Midbrain (tissue), 1 donor: ENCODE measurements at places on chromosomes 11 and 22.

- no peak for DNase-seq
Observed at GRCh38 chr11:107927559-107927958, 689 bp upstream of the RAB39A start.

GRCh38 chr11:60855726-60856633, at the start of gene PTGDR2:
PTGDR2 (minus strand) TSS chr11:60855950; CDS start chr11:60853722, 2,228 bp downstream.
- DNase-seq: no peak

GRCh38 chr11:33956611-33957010, 64.7 kb upstream of the LMO2 start:
- DNase-seq: no peak

DNA sequence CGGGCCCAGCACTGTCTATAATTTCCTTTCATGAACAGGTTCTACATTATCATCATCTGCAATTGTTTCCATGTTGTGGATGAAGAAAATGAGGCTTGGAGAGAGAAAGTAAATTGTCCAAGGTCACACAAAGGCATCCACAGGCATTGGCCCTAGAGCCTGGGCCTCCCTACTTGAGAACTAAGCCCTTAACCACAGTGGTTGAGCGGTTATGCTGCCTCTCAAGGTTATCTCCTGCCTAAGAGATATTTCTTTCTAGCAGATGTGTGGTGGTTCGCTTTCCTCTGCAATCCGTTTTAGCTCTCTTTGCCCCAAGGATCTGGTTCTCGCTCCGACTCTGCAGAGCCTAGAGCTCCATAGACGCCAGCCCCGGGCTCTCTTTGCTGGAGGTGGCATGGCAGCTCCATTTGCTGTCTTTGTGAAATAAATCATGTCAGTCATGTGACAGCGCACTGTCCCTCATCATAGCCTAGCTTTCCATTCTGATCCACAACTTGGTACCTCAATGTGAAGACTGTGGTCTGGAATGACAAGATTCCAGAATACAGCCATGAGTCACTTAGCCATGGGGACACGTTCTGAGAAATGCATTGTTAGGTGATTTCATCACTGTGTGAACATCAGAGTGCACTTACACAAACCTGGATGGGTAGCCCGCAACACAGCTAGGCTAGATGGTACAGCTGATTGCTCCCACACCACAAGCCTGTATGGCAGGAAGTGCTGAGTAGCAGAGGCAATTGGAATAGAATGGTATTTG, 27.2 kb downstream of the RPS6KA4 start:
- no peak for DNase-seq

DNA sequence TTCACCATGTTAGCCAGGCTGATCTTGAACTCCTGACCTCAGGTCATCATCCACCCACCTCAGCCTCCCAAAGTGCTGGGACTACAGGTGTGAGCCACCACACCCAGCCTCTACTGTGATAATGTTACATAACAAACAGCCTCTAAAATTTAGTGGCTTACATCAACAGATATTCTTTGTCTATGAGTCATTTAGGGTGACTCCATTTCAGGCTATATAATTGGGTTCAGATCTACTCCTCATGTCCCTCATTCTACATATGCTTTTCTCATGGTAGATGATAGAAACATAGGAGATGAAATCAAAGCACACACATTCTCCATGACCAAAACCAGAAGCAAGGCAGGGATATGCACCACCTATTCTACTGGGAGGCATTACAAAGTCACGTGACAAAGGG, 72.7 kb downstream of the SIK2 start:
- no peak for DNase-seq

GRCh38 chr11:62260261-62260953, 9.6 kb upstream of the SCGB2A2 start:
- no peak for DNase-seq

- no peak for DNase-seq
Observed at GRCh38 chr11:18527512-18527911, 770 bp upstream of the TSG101 start.

DNA sequence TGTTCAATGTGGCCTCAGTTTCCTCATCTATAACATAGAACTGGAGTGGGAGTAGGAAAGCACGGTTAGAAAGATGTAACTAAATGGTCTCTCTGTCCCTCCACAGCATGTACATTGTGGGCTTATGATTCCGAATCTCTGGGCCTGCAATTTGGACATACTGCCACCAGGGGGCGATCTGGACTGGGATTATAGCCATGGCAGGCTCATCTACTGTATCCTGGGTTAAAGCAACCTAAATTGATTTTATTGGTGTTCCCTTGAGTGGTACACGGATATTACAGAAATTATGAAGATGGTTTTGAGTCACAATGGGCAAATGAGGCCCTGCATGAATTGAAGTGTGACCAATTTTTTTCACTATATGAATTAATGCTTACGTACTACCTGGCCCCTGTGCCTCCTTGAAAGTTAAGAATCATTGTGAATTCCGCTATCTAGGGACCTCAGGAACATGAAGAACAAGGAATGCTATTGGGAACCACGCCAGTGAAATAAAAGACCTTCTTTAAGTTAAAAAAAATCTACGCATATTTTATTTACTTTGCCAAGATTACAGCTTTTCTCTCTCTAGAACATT, 32.9 kb downstream of the TST start:
- no peak for DNase-seq

- DNase-seq: no peak
Observed at GRCh38 chr11:132621976-132622580, 910.2 kb downstream of the OPCML start.

- DNase-seq: no peak
Observed at GRCh38 chr11:17827006-17827405, 92.4 kb downstream of the KCNC1 start.

DNA sequence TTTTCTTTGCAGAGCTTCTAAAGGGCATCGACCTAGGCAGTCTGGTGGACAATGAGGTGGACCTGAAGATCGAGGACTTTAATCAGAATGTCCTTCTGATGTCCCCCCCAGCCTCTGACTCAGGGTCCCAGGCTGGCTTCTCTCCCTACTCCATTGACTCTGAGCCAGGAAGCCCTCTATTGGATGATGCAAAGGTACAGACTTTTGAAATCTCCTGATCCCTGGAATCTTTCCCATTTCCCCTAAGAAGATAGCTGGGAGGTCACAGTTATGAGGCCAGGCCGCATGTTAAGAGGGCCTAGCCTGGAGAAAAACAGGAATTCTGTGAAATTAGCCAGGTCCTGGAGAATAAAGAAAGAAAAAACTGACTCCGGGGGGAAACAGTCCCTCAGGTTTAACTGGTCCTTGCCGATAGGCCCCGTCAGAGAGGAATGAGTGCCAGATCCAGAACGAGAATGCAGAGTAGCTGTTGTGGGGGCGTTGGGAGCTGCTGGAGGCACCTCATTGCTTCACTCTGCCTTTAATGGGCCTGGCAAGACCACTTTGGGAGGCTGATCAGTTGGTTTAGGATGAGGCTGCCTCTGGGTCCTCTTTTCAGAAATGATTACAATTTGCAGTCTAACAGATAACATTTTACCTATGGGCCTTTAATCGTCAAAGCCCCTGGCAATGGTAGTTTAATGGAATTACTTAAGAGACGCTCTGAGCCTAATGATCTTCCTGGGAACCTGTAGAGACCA, 39.2 kb downstream of the SHISA8 start:
- no peak for DNase-seq

DNA sequence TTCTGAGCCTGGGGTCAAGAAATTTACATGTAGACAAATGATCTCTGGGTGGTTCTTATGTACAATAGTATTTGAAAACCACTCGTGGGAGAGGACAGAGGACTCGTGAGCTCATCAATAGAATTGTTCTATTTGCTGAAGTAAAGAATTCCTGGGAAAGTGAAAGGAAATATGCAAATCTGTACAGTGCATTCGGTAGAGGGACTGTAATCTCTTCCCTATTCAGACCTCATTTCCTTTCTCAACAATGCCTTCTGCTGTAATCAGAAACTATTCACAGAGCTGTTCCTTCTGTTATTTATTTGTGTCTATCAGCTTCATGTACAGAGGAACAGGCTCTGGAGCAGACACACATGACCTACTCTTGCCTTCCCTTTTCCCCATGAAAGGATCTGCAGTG, 709.4 kb upstream of the KIRREL3 start:
- no peak for DNase-seq

DNA sequence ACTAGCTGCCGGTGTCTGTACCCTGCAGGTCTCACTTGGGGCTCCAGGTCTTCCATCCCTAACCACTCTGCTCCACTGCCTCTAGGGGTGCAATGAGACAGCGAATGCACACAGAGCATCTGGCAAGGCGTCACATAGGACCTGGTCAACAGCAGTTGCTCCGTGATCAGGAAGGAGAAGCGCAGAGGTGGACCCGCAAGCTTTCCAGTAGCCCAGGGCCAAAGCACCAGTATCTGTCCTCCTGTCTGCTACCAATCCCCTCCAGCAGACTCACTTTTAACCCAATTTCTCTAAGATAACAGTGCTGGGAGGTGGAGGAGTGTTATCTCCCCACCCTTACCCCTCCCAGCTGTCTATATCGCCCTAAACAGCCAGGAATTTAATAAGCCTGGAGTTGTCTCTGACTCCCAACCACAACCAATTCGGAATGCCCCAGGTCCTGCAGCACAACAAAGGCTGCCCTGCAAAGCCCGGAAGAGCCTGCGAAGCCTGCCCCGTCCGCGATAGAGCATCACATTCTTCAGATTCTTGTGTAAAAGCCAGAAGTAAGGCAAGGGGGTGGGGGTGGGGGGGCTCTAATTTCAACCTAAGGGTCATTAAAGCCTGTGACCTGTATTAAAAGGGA, 19.3 kb downstream of the MYH9 start:
- no peak for DNase-seq

DNA sequence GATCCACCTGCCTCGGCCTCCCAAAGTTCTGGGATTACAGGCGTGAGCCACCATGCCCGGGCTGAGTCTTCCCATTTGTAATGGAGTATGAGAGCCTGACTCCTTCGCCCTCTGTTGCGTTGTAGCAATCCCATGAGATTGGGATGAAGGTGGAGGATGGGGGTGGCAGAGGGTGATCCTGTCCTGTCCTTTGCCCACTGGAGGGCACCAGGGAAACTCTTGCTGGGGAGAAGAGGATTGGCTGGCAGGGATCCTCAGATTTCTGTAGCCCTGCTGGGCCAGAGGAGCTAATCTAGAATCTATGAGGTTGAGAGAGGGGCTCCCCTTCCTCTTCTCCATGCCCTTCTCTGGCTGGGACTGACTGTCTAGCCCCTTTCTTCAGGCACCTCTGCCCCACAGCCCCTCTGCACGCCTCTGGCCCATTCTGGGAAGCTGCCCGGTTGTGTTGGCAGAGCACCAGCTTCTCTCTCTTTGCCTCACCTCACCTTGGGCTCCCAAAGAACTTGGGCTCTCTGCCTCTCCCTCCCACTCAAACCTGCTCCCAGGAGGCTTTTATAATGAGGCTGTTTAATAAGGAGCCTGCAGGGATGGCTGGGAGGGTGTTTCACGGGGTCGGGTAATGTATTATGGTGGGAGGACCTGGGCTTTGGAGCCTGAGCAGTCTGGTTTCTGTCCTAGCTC, 9.5 kb upstream of the CATSPER1 start:
- DNase-seq: no peak

- DNase-seq: no peak
Observed at GRCh38 chr11:94845622-94846021, 77.5 kb downstream of the AMOTL1 start.

- peak; percentile 48 for DNase-seq
Observed at GRCh38 chr11:2549876-2550605, 105.2 kb downstream of the KCNQ1 start.

DNA sequence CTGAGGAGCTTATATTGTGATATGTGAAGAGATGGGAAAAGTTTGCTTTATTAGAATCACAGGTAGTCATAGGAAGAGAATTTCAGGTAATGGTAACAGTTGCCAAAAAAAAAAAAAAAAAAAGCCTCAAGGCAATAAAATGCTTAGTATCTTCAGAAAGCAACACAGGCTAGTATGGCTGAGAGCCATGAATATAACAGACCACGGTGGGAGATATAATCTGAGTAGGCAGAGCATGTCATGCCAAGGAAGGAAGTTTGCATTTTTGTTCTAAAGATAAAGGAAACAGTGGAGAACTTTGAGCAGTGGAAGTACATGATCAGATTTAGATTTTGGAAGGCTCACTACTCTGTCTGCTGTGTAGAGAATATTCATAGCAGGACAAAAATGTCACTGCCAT, 211.4 kb downstream of the ETS1 start:
- no peak for DNase-seq

DNA sequence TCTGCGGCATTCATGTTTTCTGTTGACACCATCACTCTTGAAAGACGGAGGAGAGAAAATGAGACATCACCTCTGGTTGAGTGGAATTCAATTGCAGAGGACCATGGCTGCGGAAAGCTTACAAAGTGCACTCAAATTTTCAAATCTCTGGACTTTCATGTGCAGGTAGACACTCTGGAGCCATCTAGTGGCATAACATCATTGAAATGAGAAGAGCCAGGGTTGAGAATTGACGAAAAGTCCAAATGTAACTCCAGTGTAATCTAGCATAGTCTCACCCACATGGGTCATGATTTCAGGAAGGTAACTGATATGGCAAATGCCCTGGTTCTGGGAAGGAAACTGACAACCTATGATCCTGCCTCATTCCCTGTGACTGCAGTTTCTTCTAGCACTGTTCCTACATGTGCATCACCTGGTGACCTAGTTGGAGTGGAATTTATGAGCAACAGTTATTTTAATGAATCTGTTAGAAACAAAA, 687.8 kb downstream of the KCNA4 start:
- DNase-seq: peak; percentile 3

GRCh38 chr11:102307727-102308038, 9.6 kb upstream of the BIRC3 start:
- DNase-seq: no peak

GRCh38 chr22:43824724-43825420, 12.8 kb upstream of the EFCAB6 start:
- DNase-seq: no peak

GRCh38 chr11:16981651-16982194, 32.5 kb downstream of the PLEKHA7 start:
- peak; percentile 87 for DNase-seq

GRCh38 chr22:45510376-45511232, 7.9 kb downstream of the FBLN1 start:
- DNase-seq: no peak

- no peak for DNase-seq
Observed at GRCh38 chr22:37419969-37420685, 7.2 kb downstream of the ELFN2 start.
